ENCODE measurements at places on chromosomes 11 and 22. TPM values are rescaled to one million over a fixed set of nuclear protein-coding genes. Genes with fewer than 3 reads are reported as not detected.

The OR5B21 gene
- total RNA-seq = not detected

The FERMT3 gene
- 54.1 TPM for total RNA-seq

The TRIM29 gene
- total RNA-seq = not detected

The MAP6 gene
- total RNA-seq = not detected

The FGF4 gene
- not detected for total RNA-seq

The RANBP1 gene
- 66.2 TPM for total RNA-seq

The ANKK1 gene
- 0.43 TPM for total RNA-seq

The OR51M1 gene
- not detected for total RNA-seq

The PVALB gene
- total RNA-seq = not detected

The WEE1 gene
- total RNA-seq = 5.3 TPM

DNA sequence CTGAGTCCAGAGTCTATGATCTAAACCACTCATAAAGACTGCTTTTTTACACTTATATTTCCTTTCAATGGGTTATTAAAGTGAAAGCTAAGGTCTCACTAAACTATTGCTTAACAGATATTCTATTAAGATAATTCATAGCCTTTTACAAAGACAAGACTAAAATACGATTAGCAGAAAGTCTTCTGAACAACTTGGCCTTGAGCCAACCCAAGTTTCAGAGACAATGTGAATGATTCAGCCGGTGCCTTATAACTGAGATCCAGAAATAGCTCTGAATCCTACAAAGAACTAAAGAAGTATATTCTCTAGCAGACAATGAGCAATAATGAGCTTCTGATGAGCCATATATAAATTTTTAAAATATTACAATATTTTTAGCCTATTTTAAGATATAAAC is 41.5 kb upstream of the CARD18 start:
- DNase-seq = no peak

- no peak for DNase-seq
Measured at GRCh38 chr22:39471381-39472141, 14.7 kb downstream of the MGAT3 start.

DNA sequence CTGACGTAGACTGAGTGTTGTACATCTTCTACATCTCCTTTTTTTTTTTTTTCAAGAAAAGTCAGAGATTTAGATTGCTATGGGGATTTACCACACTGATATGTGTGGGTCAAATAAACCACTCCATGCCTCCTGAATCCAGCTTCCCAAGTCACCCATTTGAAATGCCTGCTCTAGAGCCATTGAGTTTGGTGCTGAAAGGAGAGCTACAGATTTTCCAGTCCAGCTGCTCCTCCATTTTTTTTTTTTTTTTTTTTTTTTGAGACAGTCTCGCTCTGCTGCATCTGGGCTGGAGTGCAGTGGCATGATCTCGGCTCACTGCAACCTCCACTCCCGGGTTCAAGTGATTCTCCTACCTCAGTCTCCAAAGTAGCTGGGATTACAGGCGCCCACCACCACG is 115.2 kb upstream of the TIMP3 start:
- DNase-seq = no peak

- DNase-seq = no peak
Measured at GRCh38 chr22:37412495-37413250, 14.6 kb downstream of the ELFN2 start.

- DNase-seq = no peak
Measured at GRCh38 chr11:62146476-62147200, 22.8 kb downstream of the INCENP start.

DNA sequence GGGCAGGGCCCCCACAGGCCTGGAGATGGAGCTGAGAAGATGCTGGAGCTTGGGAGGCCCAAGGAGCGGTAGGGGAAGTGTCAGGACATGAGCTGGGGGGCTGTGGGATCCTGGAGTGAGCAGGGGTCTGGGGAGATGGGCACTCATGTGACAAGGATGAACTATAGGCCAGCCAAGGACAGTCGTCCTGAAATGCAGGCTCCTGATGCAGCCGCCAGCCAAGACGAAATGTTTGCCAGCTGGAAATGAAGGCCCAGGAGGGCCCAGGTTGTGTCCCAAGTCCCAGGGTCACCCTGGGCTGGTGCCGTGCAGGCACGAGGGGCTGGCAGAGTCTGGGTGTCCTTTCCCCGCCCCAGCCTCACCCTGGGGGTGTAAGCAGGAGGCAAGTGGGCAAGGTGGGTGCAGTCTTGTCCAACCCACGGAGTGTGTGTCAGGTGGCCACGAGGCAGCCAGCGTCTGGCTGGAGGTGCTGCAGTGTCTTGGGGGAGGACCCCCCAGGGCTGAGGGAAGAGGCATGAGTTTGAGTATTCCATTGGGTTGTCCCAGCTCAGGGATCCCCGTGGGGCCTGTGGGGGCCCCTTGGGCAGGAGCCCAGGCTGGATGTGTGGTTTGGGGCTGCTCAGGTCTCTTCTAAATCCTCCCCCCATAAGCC is 21.4 kb downstream of the MRGPRG start:
- DNase-seq = no peak

- no peak for DNase-seq
Measured at GRCh38 chr11:45109400-45109799, 37.0 kb upstream of the PRDM11 start.

GRCh38 chr22:43689356-43689755 is 122.7 kb downstream of the EFCAB6 start:
- no peak for DNase-seq

GRCh38 chr22:32967386-32968101 is 90.6 kb downstream of the SYN3 start:
- no peak for DNase-seq

DNA sequence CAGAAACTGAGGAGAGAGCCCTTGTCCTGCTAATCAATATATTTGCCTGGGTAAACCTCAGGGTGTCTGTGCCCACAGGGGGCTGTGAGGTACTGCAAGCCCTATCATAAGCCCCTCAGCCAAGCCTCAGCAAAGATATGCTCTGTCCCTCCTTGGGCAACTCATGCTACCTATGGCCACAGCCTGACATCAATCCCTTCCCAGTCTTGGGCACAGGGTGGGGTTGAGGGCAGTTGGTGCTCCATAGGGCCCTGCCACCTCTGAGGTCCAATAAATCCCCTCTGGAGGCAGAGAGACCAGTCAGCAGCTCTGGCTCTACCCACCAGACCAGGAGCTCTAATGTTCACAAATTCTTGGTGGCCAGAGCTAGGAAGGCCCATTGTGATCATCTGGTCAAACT is 23.8 kb downstream of the TPBGL start:
- DNase-seq = no peak

DNA sequence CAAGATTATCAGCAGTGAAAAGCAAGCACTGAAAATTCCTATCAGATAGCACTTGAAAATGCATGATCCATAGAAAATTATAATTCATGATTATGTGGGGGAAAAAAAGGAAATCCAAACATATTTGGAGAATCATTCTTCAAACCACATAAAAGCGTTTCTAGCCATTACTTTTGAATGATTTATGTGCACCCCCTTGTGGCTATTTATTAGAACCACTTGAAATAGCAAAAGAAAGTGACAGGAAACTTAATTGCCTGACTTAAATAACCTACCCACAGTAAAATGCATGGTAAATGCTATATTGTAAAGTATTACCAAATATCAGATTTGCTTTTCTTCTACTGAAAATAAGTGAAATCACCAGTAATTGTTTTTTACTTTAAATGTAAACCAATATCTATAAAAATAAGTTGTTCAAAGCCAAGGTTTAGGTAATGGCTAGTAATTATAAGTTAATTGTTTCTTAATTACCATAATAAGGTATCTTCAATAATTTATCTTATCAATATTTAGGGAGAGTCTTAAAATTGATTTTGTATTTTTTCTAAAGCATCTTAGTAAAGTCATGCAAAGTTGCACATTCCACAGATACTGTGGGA is 168.5 kb downstream of the ARHGAP42 start:
- no peak for DNase-seq

DNA sequence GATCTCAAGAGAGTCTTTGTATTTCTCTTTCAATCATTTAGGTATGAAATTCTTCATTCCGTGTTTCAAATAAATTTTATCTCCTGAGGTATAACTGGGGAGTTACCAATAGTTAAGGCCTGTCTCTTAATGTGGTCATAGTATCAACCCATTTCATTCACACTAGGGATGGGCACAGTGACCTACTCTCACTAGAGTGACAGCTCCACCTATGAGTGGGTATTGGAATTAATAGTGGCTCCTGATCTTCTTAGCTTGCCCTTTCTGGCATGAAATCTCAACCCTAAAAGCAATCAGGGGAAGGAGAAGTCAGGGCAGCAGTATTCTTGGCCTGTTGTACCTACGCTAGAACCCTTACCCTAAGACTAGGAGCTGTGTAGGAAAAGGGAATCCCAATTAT is 507.7 kb downstream of the FAM181B start:
- no peak for DNase-seq

GRCh38 chr22:28742562-28742962 is 723 bp downstream of the HSCB start:
- no peak for DNase-seq

Measured in CD8-positive, alpha-beta T cell (primary cell).